PC-9 (cell line): ENCODE measurements at places on chromosomes 6 and 20.
A peak's percentile ranks its signal among the peaks of the same experiment; 100 is the strongest.

DNA sequence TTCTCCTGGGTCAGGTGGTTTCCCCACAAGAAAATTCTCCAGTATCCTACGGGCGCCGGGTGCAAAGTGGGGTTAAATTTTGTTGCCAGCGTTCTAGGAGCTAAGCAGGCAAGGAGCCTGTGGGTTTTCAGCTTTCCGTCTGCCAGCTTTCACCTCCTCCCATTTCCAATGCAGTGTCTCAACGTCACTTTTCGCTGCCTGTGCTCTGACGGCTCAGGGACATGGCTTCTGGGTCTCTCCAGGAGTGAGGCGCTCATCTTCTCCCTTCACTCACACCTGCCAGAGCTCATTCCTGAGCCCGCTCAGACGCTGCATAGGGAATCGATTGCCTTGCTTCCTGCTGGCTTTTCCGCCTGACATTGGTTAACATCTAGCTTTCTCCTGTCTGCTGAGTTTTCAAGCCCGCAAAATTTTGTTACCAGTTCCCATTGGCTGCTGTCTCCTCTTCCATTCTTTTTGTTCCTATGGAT lies 7.3 kb upstream of the NAA20 start:
- no peak for DNase-seq

DNA sequence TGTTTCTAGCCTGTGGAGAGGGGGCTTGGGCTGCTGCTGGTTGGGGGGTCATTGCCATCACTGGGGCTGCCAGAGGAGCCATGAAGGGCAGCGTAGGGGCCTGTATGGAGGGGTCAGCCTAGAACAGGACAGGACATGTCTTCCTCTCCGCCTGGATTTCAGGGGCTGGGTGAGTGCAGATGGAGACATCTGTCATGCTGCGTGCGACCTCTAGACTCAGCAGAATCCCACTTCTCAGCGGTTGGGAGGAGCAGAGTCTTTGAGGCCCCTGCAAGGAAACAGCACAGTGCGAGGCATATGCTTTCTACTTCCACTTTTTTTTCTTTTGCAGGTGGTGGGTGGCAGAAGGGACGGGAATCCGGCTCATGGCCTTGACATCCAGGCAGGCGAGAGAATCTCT lies 67.9 kb downstream of the EZR start:
- no peak for DNase-seq

- peak; percentile 40 for DNase-seq
Observed at GRCh38 chr6:170152989-170153388, 137.9 kb downstream of the DLL1 start.

- DNase-seq = peak; percentile 95
Observed at GRCh38 chr6:16947375-16948015, 154.4 kb upstream of the STMND1 start.

DNA sequence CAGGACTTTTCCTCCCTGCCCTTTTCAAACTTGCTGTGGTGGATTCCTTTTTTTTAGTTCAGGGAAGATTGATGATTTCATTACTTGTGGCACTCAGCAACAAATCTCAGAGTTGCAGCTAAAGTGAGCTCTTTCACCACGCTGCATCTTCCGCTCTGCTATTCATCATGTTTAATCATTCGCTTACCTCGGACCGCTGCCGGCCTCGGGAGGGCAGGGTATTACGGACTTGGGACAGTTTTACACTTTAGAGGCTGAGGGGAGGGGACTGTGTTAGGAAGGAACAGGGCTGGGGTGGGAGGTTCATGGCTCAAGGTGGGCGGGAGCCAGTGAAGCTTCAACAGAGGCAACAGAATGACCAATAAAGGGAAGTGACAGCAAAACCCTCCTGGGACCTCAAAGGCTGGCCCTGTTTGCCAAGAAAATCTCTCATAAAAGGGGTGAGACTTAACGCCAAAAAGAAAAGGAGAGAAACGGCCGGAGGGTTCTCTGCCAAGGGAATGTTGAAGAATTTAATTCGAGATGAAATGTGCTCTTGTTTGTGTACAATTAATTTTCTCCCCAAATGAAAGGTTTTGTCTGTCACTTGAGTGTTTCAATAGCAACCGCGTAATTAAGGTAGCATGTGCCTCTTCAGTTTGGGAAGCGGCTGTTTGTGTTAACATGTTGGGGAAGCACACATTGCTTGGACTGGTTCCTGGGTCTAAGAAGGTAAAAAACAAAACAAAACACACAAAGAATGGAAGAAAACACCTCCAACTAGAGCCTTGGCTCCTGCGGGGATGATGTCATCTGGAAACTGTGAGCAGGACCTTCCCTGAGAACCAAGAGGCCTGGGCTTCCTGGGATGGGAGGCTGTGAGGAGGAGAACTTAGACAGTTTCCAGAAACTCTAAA lies 72.5 kb upstream of the SULF2 start:
- DNase-seq = peak; percentile 70
